Lung microvascular endothelial cell (primary cell): ENCODE measurements at places on chromosomes 6 and 20. TPM values are rescaled to one million over a fixed set of nuclear protein-coding genes. Genes with fewer than 3 reads are reported as not detected.

- DNase-seq, result no peak
Observed at GRCh38 chr20:48392407-48393310, 435.1 kb downstream of the PREX1 start.

GRCh38 chr6:160979061-160979708 lies 12.4 kb upstream of the MAP3K4 start:
- no peak for DNase-seq

PDSS2 gene
- 4.1 and 4.8 TPM in 2 replicates for total RNA-seq

DNA sequence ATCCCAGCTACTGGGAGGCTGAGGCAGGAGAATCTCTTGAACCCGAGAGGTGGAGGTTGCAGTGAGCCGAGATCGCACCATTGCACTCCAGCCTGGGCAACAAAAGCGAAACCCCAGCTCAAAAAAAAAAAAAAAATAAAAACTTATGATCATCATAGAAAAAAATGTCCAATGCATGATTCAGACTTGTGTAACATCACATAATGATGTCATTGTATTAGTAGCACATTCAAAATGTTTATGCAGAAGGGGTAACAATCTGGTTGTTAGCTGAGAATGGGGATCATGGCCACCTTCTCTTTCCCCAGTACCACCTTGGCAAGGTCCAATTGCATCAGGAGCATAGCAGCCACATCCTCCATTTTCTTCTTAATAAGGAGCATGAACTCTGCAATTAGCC lies 137.6 kb upstream of the MARCKS start:
- DNase-seq, result no peak

GRCh38 chr6:25486550-25486949 lies 165.5 kb upstream of the SCGN start:
- no peak for DNase-seq

DNA sequence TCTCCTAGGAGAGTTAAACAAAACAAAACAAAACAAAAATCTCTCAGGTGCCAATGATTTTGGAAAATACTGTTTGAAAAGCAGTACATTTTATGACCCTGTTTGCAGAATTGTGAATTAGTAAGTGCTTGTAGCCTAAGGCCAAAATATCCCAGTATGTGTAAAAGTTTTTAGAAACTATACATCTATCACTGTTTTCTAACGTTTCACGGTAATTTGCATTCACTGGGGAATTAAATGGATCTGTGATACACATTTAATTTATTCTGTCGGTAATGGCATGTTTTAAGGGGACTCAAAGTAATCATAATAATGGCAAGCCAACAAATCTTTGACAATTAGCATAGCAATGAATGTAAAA lies 95.6 kb upstream of the FAM184A start:
- DNase-seq, result no peak
